ENCODE measurements at places on chromosomes 13 and 19.

DNA sequence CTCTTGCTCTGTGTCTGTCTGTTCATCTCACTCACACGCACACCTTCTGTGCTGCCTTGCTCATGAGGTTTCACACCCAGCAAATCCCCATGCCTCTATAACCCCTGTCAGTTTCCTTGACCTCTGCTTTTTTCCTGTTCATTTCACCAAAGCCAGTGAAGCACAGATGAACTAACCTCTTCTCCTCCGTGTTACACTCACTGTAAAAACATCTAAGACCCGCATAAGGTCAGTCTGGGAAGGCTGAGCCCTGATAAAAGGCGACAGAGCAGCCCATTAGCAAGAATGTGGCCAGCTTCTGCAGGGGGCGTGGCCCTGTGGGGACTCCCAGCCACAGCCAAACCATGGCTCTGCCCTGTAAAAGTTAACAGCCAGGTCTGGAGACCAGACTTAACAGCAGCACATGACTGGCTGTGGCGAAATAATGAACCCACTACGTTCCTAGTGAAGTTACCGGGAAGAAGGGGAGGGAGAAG is 42.8 kb upstream of the NPAS1 start:
- peak overlapping the region; percentile 81 for H3K27ac ChIP-seq
- H3K36me3 ChIP-seq = no peaks in the 10 kb centered on the region
- H3K4me1 ChIP-seq = peaks cover 35% of the 10 kb centered on the region

DNA sequence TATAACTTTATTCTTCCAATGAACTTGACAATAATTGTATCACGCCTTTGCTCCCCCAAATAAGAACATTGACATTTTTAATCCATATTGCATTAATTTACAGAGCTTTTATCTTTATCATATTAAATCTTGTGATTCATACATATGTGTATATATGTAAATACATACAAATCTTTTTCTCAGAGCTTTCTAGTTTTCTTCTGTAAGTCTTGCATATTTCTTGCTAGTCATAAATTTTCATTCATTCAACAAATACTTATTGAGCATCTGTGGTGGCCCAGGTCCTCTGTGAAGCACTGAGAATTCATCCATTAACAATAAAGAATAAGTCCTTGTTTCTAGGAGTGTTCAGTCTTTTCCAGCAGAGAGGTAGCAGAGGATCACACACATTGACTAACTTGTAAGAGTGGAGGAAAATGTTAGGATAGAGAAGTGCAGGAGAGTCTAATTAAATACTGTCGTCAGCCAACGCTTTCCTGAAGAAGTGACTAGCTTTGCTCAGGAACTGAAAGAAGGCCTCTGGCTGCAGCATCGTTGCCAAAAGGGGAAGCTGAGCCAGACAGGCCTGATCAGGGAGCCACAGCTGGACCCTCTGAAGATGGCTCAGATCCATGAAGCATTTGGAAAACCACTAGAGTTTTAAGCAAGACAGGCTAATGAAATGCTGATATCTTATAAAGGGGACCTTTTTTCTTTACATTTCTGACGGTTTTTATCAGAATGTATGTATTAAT is 38.6 kb upstream of the LAMP1 start:
- H3K4me3 ChIP-seq = no peak overlapping the region
- DNase-seq = no peak
- H3K4me1 ChIP-seq = no peaks in the 10 kb centered on the region

- DNase-seq = peak; percentile 51
- H3K36me3 ChIP-seq = no peaks in the 10 kb centered on the region
- no peaks in the 10 kb centered on the region for H3K27me3 ChIP-seq
- H3K27ac ChIP-seq = no peak overlapping the region
- no peak overlapping the region for H3K4me3 ChIP-seq
- peaks cover 3% of the 10 kb centered on the region for H3K4me1 ChIP-seq
Measured at GRCh38 chr13:48576448-48577010, 43.6 kb upstream of the RCBTB2 start.

DNA sequence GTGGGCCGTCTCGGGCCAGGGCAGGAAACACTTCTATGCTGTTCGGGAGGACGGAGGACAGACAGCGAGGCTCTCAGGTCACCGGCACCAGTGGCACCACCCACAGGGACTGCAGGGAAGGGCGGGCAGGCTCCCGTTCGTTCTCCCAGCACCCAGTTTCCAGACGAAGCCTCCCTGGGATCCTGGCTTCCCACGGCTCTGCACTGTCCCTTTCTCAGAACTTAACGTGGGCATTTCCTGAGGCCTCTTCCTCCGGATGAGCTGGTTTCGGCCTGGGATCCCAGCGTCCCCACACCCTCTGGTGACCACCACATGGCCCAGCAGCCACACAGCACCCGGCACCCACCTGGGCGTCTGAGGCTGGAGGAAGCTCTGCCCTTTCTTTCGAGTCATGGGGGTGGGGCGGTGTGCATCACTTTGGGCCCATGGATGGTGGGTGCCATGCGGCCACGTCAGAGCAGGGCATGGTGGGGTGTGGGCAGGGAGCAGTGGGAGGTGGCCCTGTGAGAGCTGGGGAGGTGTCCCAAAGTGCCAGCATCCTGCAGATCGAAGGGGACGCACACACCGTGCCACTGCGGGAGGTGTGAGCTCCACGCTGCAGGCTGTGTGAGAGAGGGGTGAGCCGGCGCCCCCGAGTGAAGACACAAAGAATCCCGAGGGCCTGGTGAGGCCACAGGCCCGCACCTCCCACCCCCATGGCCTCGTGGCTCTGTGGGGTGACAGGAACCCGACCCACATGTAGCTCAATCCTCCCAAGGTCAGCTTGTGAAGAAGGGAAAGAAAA is 38.7 kb upstream of the GRTP1 start:
- no peaks in the 10 kb centered on the region for H3K36me3 ChIP-seq
- H3K27ac ChIP-seq = no peak overlapping the region
- DNase-seq = no peak
- no peaks in the 10 kb centered on the region for H3K27me3 ChIP-seq

GRCh38 chr19:28989739-28990138 is 223.2 kb downstream of the UQCRFS1 start:
- H3K4me1 ChIP-seq = peaks cover 5% of the 10 kb centered on the region
- no peak overlapping the region for H3K27ac ChIP-seq
- H3K27me3 ChIP-seq = no peaks in the 10 kb centered on the region
- no peaks in the 10 kb centered on the region for H3K36me3 ChIP-seq
- DNase-seq = peak; percentile 18

DNA sequence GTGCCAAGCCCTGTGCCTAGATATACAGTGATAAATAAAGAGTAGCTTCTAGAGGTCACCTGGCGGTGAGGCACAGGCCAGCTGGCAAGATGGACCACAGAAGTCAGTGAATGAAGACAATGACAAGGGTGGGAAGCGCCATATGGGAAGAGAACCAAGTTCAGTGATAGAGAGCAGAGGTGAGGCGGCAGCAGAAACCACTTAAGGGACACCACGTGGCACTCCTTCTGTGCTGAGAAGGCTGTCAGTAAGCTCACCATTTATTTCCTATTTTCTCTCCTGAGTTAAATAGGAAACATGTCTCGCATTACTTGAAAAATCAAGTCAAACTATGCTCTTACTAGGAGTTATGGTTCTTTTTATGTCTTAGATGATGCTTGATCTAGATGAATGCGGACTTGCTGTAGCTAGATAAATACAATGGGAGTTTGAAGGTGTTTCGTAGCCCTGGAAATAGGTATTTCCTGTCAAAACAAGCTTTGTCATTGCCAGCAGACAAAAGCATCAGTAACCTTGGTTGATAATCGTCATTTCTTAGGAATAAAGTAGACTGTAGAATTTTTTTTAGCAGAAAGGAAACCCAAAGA is 17.8 kb downstream of the ALOX5AP start:
- DNase-seq = no peak
- no peak overlapping the region for H3K4me3 ChIP-seq
- H3K4me1 ChIP-seq = peaks cover 2% of the 10 kb centered on the region
- no peaks in the 10 kb centered on the region for H3K27me3 ChIP-seq
- no peak overlapping the region for H3K27ac ChIP-seq

- H3K27me3 ChIP-seq = no peaks in the 10 kb centered on the region
- no peak overlapping the region for H3K4me3 ChIP-seq
- DNase-seq = no peak
Measured at GRCh38 chr19:49861107-49861506, 6.3 kb downstream of the PNKP start.

- H3K27ac ChIP-seq = no peak overlapping the region
- no peaks in the 10 kb centered on the region for H3K27me3 ChIP-seq
- no peaks in the 10 kb centered on the region for H3K36me3 ChIP-seq
- H3K4me1 ChIP-seq = no peaks in the 10 kb centered on the region
- no peak overlapping the region for H3K4me3 ChIP-seq
- DNase-seq = no peak
Measured at GRCh38 chr13:114012141-114012540, 38.3 kb upstream of the C13orf46 start.

DNA sequence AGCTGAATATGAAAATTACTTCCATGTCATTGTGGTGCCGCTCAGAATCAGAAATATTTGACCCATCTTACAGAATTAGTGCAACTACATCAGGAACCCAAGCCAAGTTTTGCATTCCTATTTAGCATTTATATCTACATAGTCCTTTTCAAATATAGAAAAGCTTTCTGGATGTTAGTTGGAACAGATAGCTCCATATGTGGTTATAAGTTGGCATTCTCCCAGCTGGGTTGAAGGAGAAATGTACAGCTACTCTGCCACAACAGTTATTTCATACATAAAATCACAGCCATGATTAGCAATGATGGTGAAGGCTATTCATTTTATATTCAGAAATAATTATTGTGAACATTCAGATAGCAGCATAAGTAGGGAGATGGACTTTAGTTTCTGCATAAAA is 28.2 kb downstream of the HPN start:
- H3K36me3 ChIP-seq = no peaks in the 10 kb centered on the region
- DNase-seq = no peak
- no peak overlapping the region for H3K27ac ChIP-seq
- no peaks in the 10 kb centered on the region for H3K27me3 ChIP-seq
- peaks cover 9% of the 10 kb centered on the region for H3K4me1 ChIP-seq

GRCh38 chr13:95221971-95222732 is 79.1 kb downstream of the ABCC4 start:
- no peak overlapping the region for H3K4me3 ChIP-seq
- DNase-seq = no peak
- no peaks in the 10 kb centered on the region for H3K27me3 ChIP-seq
- H3K27ac ChIP-seq = no peak overlapping the region
- no peaks in the 10 kb centered on the region for H3K36me3 ChIP-seq
- no peaks in the 10 kb centered on the region for H3K4me1 ChIP-seq

GRCh38 chr13:102484329-102484728 is 82.5 kb upstream of the FGF14 start:
- no peak overlapping the region for H3K4me3 ChIP-seq
- peak; percentile 53 for DNase-seq
- no peak overlapping the region for H3K27ac ChIP-seq
- H3K4me1 ChIP-seq = no peaks in the 10 kb centered on the region
- no peaks in the 10 kb centered on the region for H3K27me3 ChIP-seq

DNA sequence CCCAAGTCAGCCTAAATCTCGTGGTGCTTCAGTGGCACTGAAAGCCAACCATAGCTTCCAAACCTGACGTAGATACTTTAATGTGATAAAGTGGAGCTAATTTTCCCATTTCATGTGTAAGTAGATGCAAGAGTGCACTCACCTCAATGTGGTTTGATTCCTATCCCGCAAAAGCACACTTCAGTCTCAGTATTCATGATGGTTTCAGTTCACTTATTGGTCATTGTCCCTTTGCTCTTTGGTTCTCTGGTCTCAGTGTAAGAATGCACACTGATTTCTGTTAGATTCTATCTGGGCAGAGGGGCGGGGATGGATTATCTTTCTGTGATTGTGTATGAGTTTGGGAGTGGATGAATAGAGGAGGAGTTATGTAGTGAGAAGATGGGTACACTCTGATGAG is 340.6 kb downstream of the KCNRG start:
- H3K36me3 ChIP-seq = no peaks in the 10 kb centered on the region
- no peaks in the 10 kb centered on the region for H3K27me3 ChIP-seq
- H3K27ac ChIP-seq = no peak overlapping the region
- H3K4me1 ChIP-seq = no peaks in the 10 kb centered on the region
- DNase-seq = no peak

GRCh38 chr19:42471554-42472249 is 29.0 kb upstream of the CXCL17 start:
- H3K4me3 ChIP-seq = no peak overlapping the region
- no peaks in the 10 kb centered on the region for H3K27me3 ChIP-seq
- H3K27ac ChIP-seq = no peak overlapping the region

DNA sequence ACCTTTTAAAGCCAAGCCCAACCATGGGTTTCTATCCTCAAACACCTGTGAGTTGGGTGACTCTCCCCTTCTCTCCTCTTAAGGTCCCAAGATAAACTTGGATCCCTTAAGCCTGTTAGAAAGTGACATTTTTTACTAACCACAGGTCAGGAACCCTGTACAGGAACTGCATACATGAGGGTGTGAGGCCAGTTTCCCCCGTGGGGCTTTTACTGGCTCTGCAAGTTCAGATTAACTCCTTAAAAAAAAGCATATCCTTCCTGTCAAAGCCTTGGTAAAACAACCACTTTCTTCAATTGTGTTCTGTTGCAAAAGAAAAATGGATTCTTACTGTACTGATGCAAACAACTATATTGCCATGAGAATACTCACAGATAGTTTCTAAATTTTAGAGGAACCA is 2638.7 kb upstream of the PCDH20 start:
- H3K27me3 ChIP-seq = no peaks in the 10 kb centered on the region
- no peak overlapping the region for H3K27ac ChIP-seq
- no peak for DNase-seq
- no peak overlapping the region for H3K4me3 ChIP-seq

DNA sequence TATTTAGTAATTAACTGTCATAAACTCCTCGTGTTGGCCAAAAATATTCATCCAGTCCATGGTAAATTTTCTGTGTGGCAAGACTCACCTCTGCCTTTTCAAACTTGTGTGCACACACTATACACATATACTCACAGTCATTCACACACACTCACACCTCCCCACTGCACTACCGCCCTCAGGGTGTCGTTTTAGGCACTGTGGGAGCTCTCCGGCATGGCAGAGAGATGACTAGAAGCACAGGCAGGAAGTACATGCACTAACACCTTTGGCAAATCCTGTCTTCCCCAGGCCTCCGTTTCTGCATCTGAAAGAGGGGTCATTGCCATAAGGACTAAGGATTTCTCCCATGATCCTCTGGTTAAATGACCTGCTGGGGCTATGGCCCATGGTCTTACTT is 62.6 kb upstream of the FARP1 start:
- no peak for DNase-seq
- no peak overlapping the region for H3K4me3 ChIP-seq
- no peaks in the 10 kb centered on the region for H3K4me1 ChIP-seq
- no peak overlapping the region for H3K27ac ChIP-seq
